ENCODE measurements at places on chromosomes 11 and 22.

DNA sequence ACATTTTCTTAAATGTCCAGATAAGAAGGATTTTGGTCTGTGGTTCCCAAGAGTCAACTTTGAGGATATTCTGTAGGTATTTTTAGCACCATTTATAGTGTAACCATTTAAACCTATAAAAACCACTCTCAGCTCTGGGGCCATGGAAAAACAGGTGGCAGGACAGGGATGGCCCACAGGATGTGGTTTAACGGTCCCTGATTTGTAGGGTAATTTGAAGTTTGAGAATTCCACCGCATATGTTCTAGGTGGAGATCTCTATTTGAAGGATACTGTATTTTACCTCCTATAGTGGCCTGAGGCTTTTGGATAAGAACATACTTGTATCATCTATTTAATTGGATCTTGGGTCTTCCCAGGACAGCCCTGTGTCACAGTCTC lies 62.4 kb upstream of the IGLL5 start:
- no peak for DNase-seq

DNA sequence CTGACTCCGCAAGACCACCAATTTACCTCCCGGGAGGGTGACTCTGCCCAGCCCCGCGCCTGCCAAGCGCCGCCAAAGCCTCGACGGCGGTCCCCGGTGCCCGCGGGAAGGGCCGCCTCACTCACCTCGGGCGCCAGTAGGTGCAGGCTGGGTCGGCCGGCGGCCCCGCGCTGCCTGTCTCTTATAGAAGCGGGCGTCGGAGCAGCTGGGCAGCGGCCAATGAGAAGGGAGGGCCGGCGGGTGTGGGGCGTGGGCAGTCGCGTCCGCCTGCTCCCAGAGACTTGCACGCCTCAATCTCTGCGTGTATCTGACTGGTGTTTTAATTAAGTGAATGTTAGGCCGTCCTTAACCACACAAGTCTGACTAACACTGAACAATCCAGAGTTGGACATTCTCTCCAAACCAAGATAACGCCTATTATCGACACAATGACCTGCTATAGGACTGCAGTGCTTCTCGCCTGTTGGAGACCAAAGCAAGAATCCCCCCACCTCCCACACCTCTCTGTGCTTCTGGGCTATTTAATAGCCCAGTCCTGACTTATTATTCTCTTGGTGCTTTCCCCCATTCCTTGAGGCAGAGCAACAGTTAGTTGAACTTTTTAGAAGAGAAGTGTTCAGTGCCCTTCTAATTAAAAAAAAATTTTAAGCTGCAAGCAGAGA lies at the start of gene TPH1:
TPH1 (minus strand) TSS at position 154 of the 662 bp plus-strand sequence. CDS start 5,507 bp downstream, outside the sequence.
- no peak for DNase-seq

DNA sequence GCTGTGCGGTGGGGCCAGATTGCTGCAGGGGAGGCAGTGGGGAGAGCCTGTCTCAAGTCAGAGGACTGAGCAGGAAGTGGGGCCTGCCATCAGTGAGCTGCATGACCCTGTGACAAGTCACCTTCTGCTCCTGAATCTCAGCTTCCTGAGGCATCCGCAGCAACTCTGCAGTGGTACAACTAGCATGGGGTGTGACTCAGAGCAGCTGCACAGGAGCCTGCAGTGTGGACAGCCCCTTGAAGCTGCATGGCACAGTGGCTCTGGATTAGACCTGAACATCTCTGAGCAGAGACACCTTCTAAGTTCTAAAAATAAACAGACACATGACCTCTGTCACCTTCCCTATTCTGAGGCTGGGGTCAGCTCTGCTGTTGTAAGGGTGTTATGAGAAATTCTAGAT lies 18.0 kb downstream of the FAM227A start:
- DNase-seq, result no peak

DNA sequence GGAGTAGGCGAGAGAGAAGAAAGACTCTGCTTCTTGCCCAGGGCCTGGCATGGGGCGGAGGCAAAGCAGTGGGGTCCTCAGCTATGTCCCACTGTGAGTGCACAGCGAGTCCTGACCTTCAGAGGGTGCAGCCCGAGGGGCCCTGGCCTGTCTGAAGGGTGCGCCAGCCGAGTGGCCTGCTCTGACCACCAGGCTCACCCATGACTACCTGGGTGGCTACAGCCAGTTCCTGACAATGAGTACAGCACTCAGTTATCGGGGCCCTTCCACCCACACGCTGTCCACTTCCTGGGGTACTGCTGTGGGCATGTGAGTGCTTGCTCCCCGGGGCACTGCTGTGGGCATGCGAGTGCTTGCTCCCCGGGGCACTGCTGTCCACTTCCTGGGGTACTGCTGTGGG lies 74.1 kb upstream of the B3GAT1 start:
- no peak for DNase-seq

- DNase-seq, result no peak
Observed at GRCh38 chr11:94856443-94856842, 88.3 kb downstream of the AMOTL1 start.

- peak; percentile 46 for DNase-seq
Observed at GRCh38 chr22:49788504-49788903, 39.2 kb downstream of the BRD1 start.

Measured in CD14-positive monocyte (primary cell).